Epithelial cell of proximal tubule (primary cell): ENCODE measurements at places on chromosomes 3 and 15. TPM values are rescaled to one million over a fixed set of nuclear protein-coding genes. Genes with fewer than 3 reads are reported as not detected.

DNA sequence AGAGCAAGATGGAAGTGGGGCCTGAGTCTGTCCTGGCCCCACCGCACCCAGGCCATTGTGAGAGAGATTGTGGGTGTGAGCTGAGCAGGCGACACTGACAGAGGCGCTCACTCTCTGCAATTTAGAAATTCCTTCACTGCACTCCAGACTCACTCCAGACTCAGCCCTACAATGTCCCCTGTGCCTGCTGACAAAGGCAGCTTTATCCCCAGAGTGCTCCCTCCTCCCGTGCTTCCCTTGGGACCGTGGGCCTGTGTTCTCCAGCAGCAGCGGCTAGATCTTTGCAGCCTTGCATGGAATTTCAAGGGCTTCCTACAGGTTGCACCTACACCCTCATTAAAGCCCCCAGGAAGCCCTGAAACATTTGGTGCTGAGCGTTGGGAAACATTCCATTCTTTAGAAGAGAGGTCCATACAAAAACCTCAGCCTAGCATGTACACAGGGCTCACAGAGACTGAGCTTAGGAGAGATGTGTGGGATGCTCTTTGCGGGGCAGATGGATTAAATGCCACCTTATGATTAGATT lies 1.3 kb upstream of the IL16 start:
- DNase-seq, result no peak

DNA sequence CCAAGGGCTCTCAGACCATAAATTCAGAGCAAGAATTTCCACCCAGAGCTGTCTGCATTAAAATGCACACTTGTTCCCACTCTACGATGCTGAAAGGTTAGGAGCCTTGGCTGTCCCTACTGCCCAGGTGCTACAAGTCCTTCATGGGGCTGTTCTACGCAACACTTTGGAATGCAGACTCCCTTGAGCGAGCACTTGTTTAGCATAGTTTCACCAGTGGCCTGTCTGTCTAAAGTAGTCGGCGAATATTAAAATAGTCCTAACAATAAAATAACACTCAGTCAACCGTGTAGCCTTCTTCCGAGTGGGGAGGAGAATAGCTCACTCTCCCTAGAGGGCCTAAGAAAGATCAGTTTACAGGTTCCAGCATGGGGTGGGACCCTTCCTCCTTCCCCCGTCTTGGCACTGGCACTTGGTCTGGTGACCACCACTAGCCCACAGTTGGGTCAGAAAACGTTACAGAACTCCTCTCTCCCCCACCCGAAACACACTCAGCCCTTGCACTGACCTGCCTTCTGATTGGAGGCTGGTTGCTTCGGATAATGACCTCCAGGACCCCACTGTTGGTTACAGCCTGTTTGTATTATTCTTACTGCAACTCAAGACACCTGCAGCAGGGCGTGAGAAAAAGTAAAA lies at the start of gene CLDN16:
CLDN16 (plus strand) TSS at position 586 of the 636 bp plus-strand sequence. CDS start 167 bp downstream, outside the sequence.
- DNase-seq, result no peak

DNA sequence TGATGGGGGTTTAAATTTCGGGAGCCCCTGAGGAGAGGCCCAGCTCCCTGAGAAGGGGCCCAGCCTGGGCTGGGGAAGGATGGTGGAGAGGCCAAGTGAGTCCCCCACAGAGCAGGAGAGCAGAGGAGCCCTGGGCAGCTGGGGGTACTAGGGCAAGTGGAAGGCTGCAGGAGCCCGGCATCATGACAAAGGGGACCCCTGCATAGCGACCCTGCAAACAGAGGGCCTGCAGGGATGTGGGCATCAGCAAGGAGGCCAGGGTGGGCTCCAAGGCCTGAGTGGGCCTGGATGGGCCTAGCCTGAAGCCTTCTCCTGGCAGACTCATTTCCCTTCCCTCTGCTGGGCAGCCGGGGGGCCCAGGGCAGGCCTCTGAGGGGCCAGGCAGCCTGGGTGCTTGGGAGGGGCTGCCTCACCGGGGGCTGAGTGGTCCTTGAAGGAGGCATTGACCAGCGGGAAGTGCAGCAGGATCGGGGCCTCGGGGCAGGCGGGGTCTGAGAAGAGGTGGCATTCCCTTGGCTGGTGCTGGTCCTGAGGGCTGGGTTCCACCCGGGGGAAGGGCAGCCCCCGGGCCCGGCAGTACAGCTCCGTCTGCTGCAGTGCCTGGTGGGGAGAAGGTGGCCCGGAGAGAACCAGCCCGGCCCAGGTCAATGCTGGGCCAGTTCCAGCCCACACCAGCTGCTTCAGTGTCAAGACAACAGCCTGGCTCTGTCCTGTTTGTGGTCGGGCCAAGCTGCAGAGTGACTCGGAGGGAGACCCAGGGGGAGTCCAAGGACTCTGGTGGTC lies 24.7 kb downstream of the PLA2G4D start:
- no peak for DNase-seq

The CKMT1B gene
- total RNA-seq, result 2.9 and 4.3 TPM in 2 replicates

The UBAP1L gene
- total RNA-seq, result 0.07 and 0.23 TPM in 2 replicates
